Skin of body (tissue), 3 donors: ENCODE measurements at places on chromosomes 2 and 18.

- no peak for DNase-seq
Measured at GRCh38 chr2:41997561-41997960, 50.3 kb upstream of the PKDCC start.

DNA sequence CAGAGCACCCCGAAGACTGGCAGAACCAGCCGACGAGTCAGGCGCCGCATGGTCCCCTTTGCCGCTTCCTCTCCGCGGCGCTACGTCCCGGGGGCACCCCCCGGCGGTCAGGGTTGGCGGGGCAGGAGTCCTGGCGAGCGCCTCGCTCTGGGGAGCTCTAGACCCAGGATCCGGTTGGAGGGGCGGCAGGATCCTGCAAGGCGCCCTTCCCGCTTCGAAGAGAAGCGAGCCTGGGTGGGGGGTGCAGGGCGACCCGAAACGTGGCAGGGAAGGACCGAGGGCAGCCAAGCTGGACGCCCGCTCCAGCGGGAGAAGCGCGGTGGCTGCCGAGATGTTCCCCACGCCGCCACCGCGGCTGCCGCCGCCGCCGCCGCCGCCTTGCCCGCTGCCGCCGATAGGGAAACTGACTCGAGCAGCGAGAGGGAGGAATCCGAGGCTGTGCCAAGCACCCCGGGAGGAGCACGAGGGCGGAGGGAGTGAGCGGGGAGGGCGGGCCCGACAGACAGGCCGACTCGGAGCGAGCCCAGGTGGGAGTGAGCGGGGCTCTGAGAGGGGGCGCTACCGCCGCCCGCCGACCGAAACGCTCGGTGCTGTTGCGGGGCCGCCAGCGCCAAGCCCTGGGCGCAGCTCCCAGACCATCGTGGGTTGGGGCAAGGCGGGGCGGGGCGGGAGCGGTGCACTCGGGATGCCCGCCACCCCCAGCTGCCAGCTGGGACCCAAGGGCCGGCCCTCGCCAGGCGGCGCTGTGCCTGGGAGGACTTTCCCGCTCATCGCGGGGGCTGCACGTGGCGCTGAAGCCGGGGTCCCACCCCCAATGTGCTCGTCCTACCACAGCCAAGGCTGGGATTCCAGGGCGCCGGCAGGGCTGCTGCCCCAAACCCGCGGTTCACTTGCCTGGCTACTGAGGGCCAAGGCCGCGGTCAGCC, at the start of gene GALNT14:
GALNT14 (minus strand) TSS at position 404 of the 926 bp plus-strand sequence; CDS start at position 50, 354 bp downstream.
- peak; percentile 33 for DNase-seq

- no peak for DNase-seq
Measured at GRCh38 chr2:43019536-43020183, 206.7 kb downstream of the ZFP36L2 start.

DNA sequence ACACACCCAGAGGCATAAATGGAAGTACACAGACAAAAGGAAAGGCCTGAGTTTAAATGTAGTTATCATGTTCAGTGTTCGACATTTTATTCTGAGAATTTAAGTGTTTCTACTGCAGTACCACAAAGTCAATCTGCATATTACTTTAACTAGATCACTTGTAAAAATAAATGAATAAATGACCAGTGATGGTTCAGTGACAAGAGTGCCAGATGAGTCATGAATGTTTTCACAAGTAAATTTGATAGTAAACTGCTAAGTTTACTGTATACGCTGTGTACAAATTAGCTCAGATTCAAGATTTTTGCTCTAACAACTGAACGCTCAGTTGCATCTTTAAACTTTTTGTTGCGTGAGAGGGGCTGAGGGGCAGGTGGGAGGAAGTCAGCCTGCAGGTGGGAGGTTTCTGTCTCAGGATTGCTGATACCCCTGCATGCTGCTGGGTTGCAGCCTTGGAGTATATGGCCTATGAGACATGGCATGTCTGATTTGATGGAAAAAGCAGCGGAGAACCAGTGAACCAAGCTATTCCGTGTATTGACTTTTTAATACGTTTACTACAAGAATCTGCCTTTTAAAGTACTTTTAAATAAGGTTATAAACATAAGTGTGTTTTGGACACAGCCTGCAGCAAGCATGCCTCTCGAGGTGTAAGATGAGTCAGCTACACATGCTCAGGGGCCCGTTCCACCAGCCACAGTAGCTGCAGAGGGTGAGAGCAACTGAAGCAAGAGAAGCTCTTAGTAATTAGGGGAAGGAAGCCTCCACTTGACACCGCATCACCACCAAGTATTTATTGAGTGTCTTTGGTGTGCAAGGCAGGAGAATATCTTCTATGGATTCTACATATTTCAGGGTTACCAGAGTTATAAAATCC, 245.1 kb downstream of the NEDD4L start:
- DNase-seq = no peak

DNA sequence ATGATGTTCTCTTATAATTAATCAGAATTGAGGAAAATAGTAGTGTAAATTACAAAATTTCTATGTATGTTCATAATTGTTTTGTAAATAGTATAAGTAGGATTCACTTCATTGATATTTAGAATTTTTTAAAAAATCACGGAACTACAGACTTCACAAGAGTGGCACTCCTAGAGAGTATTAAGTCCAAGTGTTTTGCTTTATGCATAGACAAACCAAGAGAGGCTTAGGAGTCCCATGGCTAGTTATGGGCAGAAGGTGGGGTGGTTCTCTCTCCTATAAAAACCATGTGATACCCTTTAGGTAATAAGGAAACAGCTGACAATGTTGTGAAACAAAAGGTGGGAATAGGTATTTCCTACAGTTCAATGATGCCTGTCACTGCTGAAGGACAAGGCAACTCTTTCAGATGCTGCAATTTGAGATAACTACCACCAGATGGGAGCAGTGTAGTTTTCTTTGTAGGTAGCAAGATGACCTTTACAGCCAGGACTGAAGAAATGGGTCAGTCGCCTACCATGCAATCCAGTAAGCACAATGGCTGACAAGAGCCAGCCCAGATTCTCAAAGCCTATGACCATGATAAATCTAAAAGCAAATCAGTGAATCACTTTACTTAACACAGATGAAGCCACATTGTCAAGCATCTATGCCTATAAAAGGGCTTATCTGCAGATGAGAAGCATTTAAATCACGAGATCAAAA, 83.9 kb downstream of the AAK1 start:
- no peak for DNase-seq

DNA sequence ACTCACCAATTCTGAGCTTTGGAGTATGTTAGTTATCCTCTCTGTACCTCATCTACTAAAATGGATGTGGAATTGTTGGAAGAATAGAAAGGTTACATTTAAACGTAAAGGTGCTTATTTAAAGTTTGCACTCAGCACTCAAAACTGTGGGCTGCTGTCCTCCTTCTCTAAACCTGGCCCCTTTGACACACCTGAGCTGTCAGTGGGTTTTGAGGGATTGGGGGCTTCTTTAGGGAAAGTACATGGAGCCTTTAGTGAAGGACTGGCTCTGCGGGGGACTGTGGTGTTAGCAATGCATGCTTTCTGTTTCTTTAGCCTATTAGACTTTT, 47.2 kb downstream of the TET3 start:
- no peak for DNase-seq

- no peak for DNase-seq
Measured at GRCh38 chr18:67589325-67589724, 72.8 kb upstream of the DSEL start.

DNA sequence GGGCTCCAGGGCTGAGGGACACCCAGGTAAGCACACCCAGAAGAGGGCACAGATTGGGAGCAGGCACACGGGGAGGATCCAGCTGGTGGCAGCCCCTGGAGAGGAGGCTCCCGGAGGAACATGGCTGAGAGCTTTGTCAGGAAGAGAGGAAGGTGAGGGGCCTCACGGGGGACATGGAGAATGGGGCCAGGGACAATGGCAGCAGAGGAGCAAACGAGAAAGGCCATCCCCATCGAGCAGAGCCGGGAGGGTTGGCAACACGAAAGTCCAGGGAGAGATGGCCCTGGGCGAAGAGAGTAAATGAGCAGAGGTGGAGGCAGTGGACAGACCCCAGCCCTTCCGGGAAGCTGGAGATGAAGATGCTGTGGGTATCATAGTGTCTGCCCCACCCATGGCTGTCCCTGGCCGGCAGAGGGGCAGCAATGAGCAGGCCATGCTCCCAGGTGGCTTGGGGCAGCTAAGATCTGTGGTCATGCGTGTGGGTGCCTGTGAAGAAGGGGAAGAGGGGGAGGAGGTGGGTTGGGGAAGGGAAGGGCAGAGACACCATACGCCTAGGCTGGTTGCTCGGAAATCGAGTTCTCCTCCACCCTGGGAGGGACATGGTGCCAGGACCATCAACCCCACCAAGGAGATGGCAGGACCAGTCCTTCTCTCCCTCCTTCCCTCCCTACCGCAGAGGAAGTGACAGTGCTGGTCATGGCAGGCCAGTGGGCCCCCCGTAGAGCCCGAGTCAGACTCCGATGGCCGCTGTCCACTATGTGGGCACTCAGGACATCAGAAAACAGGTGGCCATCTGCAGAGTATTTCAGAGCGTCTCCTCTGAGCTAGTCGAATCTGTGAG, 191.7 kb downstream of the NDUFA10 start:
- DNase-seq = no peak

- no peak for DNase-seq
Measured at GRCh38 chr2:223316342-223316741, 264.4 kb downstream of the KCNE4 start.

DNA sequence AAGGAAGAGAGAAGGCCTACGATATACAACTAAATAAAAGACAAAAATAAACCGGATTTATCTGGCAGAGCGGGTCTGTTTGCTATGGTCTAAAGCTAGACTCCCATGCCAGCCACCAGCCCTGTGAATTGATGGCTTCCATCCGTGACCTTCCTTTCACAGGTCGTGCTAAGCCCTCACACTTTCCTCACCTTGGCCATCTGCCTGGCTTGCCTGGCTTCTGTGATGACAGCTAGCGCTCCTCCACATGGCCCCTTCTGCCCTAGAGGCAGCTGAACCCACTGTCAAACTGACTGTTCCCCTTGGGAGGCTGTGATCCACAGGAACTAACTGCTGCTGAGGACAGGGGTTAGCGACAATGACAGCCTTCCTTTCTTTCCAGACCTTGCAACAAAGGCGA, 32.5 kb downstream of the GAREM1 start:
- no peak for DNase-seq

GRCh38 chr2:216003876-216004696, 9.3 kb downstream of the MREG start:
- DNase-seq = no peak

DNA sequence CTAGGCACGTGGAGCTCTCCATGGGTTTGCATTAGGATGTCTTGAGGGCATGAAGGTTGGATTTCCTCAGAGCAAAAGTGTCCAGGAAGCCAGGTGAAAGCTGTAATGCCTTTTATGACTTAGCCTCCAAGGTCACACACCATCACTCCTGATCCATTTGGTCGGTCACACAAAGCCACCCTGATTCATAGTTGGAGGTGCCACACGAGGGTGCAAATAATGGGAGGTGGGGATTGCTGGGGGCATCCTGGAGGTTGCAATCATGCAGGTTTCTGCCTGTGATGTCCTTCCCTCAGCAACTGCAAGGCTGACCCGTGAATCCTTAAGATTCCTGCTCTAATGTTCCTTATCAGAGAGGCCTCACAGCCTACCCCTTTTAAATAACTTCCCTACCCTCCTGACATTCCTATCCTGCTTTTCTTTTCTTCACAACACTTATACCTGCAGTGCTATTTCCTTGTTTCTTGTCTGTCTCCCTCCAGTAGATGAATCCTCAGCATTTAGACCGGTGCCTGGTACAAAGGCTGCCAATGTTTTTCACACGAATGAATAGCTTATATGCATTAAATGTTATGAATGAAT, 97.1 kb downstream of the LIPG start:
- DNase-seq = no peak

GRCh38 chr18:73597832-73598615, 549.6 kb downstream of the FBXO15 start:
- DNase-seq = no peak

DNA sequence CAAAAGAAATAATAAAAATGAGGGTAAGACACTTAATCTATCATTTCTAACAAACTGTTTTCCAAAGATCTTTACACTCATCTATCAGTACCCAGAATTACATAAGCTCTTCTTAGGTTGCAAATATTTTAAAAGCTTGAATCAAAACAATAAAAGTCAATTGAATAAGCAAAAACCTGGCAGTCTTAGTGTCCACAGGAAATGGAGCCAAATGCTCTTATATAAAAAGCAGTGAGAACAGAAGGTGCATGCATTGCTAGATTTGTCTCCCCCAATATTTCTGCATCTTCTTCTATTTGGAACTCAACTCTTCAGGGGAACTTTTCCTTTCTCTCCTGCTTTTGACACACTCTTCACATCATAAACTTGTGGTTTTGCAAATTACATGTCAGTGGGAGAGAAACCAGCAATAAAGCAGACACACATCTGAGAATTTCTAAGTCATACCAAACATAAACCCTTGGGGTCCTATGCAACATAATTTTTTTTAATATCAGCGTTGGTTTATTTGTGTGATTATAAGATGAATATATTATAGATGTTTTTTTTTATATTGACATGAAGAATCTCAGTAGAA, 343.9 kb upstream of the ACVR2A start:
- DNase-seq = no peak

DNA sequence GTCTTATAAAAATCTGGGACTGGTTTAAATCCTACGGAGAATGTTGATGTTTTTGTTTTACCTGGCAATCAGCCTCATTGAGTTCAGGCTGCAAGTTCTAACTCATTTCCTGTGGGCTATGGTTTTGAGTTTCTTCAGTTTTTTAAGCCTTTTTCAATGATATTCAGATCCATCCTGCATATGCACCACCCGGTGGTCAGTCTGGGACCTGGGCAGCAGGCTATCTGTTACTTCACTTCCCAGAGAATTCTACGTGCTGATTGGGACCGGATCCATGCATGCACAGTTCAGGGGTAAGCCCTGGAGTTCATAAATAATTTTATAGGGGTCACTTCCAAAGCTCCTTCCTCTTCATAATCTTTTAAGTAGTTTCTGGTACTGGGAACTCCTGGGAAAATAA, 339.2 kb upstream of the HNRNPA3 start:
- no peak for DNase-seq

GRCh38 chr2:55718165-55719008, 24.7 kb upstream of the PNPT1 start:
- peak; percentile 15 for DNase-seq

GRCh38 chr2:98020992-98021713, 25.4 kb upstream of the TMEM131 start:
- no peak for DNase-seq

GRCh38 chr2:44616667-44617155, 255.0 kb downstream of the CAMKMT start:
- DNase-seq = no peak

GRCh38 chr18:59352250-59352855, 6.7 kb downstream of the LMAN1 start:
- DNase-seq = no peak

DNA sequence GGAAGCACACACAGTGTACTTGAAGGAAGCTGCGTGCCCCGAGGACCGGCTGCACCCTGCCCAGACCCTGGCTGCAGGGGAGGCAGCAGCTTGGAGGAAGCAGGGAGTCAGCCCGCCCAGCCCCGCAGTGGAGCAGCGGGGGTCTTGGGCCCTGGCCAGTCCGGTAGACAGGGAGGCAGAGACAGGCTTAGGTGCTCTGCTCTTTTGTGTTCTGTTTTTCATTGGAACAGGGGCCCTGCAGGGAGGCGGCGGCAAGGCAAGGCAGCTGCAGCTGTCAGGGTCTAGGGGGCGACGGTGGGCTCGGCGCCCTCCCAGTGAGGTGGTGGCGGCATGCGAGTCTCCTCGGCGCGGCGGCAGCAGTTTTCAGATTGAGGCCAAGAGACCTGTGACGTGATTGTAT, 53.3 kb upstream of the TFCP2L1 start:
- no peak for DNase-seq

GRCh38 chr18:74534150-74534969, at the start of gene CNDP1:
TSS of gene CNDP1 (plus strand) at chr18:74534500. CDS start at chr18:74534668, 168 bp downstream.
- no peak for DNase-seq

GRCh38 chr2:37617119-37617892, 54.1 kb downstream of the CDC42EP3 start:
- no peak for DNase-seq
